ENCODE measurements at places on chromosomes 1 and 21.
A peak's percentile ranks its signal among the peaks of the same experiment; 100 is the strongest.

DNA sequence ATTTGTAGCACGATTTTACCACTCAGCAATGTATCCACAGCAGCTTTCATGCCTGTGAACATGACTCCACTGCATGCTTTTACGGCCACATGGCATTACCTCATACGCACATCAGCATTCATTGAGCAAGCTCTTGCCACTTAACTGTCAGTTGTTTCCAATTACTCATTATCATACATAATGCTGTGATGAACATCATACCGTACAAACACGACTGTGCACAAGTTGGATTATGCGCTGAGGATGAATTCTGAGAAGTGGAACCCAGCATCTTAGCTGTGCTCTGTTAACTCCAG lies 9.6 kb downstream of the UMODL1 start:
- DNase-seq = peak; percentile 82

- DNase-seq = no peak
Observed at GRCh38 chr1:153627715-153628626, at the start of gene S100A1. Gene S100A1 (plus strand): TSS chr1:153628434. CDS start chr1:153630522, 2,088 bp downstream.

- peak; percentile 17 for DNase-seq
Observed at GRCh38 chr1:117371441-117372151, 4.3 kb downstream of the MAN1A2 start.

- no peak for DNase-seq
Observed at GRCh38 chr21:17929510-17929909, 110.4 kb upstream of the C21orf91 start.

GRCh38 chr1:108896146-108897145 lies 19.7 kb downstream of the GPSM2 start:
- DNase-seq = no peak

DNA sequence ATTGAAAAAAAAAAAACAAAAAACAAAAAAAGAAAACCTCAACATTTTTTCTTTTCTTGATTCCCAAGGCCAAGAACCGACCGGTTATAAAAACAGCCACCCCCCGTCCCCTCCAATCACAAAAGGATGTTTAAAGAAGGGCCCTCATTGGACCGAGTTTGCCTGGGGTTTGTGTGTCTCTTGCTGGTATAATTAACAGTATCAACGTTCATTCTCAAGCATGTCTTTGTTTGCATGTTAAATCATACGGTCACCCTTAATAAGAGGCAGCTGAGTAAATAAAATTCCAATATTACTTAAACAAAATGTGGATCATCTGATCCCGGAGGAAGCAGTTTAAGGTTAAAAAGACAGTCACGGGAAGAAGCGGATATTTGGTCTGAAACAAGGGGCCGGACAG lies 201.1 kb downstream of the PRDM2 start:
- DNase-seq = no peak

- DNase-seq = no peak
Observed at GRCh38 chr1:223197923-223198627, 55.0 kb upstream of the TLR5 start.

GRCh38 chr1:201062511-201063091 lies 39.1 kb upstream of the KIF21B start:
- no peak for DNase-seq

- DNase-seq = no peak
Observed at GRCh38 chr1:190942475-190942874, 464.8 kb upstream of the BRINP3 start.

DNA sequence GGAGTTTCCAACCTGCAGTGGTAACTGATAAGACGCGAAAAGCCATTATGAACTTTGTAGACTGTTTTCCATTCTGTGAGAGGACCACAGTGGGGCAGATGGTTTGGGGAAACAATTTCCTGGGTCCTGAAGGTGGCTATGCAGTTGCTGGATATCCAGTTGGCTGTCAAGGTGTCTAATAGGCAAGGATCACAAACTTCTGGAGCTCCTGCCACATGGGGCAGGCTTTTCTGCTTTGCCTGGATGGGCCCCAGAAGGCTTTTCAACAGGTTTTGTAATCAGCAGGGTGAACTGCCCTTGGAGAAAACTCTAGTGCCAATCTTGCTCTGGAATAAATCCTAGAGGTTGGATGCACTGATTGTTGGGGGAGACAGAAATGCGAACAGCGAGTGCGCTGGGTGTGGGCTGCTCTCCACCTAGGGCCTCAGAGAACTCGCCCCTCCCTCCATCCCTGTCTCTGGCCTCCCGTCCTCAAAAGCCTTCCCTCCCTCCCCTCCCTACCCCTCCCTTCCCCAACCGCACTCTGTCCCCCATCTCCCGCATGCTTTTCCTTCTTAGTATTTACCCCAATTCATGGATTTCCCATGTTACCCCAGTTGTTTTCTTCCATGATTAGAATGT lies 210.3 kb upstream of the USP24 start:
- DNase-seq = no peak

DNA sequence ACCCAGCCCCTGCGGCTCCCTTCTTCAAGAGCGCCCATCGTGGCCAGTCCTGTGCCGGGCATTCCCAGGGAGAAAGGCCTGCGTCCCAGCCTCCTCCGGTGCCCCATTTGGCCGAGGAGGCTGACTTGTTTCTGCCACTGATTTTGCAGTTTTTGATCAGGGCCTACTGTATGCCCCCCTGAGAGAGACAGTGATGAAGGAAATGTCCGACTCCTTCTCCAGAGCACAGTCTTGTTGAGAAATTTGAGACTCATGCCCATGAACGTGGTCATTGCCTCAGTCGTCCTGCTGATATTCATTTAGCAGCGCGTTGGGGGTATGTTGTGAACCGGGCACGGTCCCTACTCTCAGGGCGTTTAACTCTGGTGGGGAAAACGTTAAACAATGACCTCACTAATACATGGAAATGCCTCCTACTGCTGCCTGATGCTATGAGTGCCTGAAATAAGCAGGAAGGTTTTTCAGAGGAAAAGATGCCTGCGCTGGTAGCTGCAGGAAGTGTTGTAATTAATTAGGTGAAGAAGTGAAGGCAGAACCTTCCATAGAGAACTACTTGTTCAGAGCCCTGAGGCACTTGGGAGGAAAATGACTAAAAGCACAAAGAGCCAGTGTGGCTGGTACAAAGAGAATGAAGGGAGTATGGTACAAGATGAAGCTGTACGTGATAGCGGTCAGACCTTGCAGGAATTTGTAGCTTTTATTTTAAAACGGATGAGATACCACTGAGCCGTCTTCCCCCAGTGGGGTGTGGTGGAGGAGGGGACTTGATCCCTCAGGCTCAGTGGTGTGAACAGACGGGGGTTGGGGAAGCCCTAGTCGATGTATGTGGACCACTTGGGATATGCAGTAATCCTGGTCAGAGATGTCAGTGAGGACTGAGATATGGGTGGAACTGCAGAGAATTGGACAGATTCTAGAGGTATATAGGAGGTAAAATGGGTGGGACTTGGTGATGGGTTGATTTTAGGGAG lies 730 bp downstream of the ZCCHC17 start:
- DNase-seq = no peak

DNA sequence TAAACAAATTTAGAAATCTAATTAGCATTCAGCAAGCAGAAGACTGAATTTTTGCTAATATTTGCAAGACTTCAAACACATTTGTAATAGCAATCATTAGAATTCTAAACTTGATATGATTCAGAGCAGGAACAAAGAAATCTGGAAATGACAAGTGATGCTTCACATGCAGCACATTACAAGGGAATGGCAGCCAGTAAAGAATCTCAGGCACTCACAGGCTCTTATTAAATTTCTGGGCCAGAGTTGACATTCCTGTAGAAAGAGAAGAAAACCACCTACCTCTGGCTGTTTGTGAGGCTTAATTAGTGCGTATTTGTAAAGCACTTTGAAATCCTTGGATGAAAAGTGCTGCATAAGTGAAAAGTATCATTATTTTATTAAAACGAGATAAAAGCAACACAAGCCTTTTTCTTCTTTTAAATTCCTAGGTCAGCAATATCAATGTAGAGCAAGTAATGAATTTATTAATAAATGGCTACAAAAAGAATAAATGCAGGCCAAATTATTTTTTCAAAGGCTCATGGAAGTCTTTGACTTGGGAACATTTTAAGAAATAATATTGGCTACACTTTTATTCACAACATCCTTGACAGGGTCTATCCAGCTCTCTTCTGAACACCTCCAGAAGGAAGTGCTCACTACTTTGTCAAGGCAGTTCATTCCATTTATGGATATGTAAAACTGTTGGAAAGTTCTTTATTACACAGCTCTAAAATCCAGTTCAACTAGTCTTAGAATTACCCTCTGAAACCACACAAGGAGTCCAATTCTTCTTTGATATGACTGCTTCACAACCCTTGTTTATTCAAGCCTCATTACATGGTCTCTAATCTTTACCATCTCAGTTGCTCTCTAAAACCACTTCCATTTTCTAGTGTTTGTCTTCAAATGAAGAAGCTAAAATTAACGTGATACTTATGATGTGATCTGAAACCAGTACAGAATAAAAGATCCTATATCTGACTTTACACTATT lies 32.1 kb upstream of the SCYL3 start:
- no peak for DNase-seq

DNA sequence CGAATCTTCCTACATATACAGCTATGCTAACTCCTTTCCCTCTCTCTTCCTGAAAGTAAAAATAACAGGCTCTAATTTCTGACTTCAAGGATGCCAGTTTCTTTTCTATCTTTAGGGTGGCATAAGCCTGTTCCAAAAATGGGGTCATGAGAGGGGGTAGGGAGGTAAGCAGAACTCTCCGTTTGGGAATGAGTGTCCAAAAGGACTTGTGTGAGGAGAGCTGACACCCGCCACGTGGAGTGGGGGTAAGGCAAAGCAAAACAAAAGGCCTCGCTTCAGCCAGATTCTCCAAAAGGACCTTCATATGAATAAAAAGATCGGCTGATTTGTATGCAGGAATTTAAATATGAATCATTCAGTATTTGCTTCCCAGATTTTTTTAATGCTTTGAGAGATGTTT lies 28.6 kb downstream of the PLPPR4 start:
- DNase-seq = no peak

GRCh38 chr1:85319491-85319890 lies 43.1 kb upstream of the BCL10 start:
- DNase-seq = peak; percentile 55

DNA sequence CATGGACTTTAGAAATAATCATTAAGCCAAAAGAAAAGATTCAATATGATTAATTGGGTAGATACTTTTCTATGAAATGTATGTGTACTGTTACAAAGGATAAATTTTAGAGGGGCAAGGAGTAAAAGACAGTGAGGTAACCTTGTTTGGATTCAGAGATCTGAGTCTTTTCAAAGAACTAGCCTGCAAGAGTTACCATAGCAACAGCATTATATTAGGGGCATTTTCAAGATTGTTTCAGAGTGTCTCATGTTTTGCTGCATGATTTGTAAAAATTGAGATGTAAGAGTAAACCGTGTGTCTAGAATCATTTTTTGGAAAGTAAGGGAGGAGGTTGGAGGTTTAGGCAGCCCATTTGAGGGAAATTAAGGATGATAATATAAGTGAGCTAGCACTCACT lies 70.6 kb upstream of the KIAA1614 start:
- peak; percentile 35 for DNase-seq

GRCh38 chr1:32981003-32981901 lies 16.6 kb upstream of the RNF19B start:
- no peak for DNase-seq

DNA sequence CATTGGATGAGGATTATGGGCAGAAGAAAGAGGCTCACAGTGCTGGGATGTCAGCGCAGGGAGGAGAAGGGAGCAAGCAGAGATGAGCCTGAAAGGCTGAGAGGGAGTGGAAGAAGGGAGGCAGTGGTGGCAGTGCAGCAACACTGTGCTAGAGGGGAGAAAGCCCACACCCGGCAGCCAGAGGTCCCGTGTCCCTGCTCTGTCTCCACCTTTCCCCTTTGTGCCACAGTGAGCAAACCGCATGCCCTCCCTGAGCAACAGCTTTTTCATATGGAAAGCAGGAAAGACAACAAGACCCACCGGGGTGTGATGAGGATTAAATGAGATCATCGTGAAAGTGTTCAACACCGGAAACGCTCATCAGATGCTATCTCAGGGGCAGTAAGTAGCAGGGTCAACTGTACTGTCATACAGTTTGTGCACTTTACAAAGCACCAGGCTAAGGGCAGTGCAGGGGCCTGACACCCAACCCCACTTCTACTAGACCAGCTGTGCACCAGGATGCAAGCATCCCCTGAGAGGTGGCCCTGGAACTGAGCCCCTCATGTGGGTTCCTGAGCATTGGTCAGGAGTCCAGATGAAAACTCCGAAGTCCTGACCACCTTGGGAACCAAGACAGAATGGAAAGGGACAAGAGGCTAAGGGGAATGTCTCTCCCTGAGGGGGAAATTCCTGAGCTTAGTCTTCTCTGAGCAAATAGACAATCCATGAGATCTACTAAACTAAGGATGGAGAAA lies 9.1 kb downstream of the NHLH1 start:
- no peak for DNase-seq

GRCh38 chr1:209567698-209568175 lies 15.8 kb upstream of the CAMK1G start:
- no peak for DNase-seq

DNA sequence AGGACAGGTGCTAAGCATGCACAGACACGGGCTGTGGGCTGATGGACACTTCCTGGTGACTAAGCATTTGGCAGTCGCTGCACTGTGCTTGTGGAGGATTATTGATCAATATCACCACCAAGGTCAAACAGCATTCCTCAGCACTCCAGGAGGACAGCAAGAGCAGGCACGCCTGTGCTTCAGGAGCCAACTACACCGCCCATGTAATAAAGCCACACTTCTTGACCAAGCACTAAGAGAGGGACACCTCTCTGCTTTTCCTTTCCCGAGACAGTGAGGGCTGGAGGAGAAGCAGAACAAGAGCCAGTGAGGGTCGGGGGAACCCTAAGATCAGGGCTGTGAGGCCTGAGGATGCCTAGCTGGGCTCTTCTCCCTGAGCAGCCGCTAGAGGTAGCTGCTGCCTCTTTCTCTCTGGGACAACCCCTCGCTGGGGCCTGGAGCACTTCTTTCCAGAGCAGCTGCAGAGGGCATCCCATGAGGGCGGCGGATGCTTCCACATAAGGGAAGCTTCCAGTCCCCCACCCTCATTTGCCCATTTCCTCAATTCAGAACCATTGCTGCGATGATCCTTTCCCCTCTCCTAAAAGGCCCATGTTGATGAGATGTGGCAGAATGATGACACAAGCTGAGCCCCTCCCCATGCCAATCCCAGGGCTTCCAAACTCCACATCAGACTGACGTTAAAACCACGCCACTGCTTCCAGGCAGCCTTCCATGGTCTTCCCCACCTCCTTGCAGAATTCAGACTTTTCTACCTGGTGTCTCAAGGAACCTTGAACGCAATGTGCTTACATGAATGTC lies 19.1 kb downstream of the RAB7B start:
- DNase-seq = no peak

Measured in fibroblast of skin of left biceps (primary cell).